ENCODE measurements at places on chromosomes 1 and 21.

DNA sequence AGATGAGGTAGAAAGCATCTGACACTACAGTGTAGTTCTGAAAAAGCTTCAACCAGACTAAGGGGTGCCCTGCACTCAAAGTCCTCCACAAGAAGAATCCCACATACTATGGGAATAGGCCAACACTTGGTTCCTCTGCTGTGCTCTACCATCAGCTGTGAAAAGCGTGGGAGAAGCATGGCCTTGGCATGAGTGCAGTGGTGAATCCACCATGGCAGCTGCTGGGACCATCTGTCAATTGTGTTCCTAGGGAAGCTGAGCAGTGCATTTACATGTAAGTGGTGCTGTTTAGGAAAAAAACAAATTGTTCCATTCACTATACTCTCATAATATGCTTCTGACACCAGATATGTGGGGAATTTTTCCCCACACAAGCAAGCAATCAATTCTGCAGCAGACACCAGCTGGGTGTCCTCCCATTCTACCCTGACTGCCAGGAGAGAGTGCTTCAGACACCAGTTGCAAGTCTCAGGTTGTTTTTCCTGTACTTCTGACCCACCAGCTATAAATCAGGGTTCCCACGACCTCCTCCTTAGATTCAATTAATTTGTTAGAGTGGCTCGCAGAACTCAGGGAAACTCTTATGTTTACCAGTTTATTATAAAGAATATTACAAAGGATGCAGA, 230.8 kb upstream of the CHRM3 start:
- no peak for DNase-seq

GRCh38 chr21:44687671-44688070, 5.7 kb upstream of the KRTAP12-1 start:
- DNase-seq: no peak

DNA sequence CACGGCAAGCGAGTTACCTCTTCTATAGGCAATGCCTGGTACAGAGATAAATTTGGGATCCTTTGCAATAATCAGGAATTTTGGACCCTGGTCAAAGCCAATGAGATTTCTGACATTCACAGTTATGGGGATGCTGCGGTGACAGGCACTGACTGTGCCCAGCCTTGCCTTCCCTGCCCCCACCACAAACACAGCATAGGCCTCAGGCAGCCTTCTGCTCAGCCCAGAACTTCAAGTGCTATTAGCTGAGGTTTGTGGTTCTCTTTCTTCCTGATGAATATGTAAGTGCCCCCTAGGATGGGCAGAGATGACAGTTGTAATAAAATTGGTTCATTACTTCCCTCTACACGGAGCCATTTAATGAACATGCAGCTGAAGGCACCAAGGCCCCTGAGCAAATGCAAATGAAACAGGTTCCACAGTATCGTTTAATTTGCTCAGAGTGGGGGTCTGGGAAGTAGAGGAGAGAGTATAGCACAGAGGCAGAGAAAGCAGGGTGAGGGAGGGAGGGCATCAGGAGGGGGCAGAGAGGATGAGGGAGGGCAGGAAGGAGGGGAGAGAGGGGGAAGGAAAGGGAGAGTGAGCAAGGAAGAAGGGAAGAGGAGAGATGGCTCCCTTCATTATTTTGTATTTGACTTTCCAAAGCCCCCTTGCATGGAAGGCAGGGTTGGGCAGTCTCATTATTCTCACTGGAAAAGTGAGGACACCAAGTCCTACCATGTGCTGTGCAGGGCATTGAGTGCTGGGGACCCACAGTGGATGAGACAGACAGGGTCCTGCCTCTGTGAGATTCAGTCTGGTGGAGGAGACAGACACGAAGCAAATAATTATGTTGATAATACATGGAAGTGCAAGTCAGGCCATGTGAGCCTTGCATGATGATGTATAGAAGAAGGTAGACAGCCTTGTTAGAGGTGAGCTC, 513.0 kb downstream of the PTPRU start:
- no peak for DNase-seq

DNA sequence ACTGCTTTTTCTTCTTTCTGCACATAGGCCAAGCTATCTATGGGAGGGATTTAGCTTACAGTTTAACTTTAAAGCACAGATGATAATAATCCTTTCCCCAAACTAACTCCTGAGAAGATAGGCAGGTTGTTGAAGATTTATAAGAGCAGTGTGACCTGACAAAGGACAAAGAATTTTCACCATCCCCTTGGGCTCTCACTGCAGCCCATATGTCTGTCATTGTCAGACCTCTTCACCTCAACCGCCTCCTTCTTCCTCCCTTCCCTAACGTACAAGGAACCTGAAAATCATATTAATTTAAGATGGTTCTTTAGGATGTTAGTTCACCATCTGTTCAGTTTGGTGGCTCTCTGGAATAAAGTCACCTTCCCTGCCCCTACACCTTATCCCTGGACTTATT, 5.0 kb downstream of the RNU1-2 start:
- peak; percentile 46 for DNase-seq

GRCh38 chr1:221777431-221778072, 35.7 kb upstream of the DUSP10 start:
- peak; percentile 63 for DNase-seq

GRCh38 chr1:201191653-201192260, 1.1 kb downstream of the IGFN1 start:
- DNase-seq: no peak

DNA sequence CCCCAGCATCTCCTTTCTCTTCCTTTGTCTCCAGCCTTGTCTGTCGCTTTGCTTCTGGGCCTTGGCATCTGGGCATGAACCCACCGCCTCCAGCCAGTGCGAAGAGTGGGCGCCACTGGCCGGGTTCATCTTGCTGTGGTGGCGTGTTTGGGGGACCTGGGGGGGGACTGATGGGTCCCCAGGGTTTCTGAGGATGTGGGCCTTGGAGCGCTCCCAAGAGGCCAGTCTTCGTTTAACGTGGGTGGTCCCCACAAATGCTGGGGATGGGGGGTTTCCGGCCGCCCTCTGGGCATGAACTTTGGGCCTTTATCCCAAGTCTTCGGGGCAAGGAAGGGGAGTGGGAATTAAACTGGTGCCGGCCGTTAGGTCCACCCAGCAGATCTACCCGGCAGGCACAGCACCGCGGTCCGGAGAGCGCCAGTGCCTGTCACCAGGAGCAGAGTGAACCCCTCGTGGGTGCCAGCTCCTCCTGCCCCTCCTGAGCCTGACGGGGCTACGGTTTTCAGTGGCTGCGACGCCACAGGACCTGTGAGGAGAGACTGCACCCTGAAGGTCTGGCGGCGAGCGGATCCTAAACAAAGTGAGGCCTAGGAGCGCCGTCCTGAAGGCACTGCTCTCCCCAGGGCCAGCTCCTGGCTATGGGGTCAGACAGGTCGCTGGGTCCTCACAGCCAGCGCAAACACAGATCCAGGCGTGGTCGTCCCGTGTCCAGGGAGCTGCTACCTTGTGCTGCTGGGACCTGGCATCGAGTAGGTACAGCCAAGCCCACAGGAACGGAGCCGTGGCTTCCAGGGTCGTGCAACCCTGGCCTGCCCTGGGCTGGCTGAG, 12.1 kb upstream of the C1orf174 start:
- DNase-seq: no peak

GRCh38 chr1:50603274-50604271, 180.3 kb upstream of the DMRTA2 start:
- no peak for DNase-seq

GRCh38 chr1:238341395-238341794, 450.7 kb upstream of the ZP4 start:
- no peak for DNase-seq

GRCh38 chr1:90799326-90799725, 82.2 kb upstream of the BARHL2 start:
- no peak for DNase-seq

DNA sequence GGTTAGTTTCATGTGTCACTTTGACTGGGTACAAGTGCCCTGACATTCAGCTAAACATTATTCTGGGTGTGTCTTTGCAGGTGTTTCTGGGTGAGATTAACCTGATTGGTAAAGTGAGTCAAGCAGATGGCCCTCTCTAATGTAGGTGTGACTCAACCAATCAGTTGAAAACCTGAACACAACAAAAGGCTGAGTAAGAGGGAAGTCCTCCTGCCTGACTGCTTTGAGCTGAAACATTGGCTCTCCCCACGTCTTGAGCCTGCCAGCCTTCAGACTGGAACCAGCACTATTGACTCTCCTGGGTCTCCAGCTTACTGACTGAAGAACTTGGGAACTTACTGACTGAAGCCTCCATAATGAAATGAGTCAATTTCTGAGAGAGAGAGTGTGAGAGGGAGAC, 70.0 kb upstream of the C21orf91 start:
- DNase-seq: no peak

DNA sequence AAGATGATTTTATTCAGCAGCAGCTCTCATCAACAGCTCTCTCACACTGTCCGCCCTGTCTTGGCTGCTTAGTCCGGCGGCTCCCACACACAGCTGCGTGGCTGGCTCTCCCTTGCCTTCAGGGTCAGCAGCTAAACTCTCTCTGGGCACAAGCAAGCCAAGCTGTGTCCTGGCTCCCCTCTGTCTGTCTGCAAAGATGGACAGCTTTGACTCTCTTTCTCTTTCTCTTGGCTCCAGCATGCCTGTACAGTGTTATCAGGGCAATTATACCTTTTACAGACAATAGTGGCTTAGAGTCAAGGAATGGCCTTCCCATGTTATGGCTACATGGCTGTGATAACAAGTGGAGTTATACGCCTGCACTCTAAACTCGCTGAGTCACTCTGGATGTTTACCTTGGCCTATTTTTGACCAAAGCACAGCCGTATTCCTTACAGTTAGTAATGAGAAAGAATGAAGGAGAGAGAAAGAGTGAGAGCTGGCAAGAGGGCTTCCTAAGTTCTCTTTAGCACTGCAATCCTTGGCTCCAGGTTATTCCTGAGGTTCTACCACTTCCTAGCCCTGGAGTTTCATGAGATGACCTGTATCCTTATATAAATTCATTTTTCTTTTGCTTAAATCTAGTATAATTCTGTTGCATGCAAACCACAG, 59.9 kb upstream of the ZSWIM5 start:
- peak; percentile 14 for DNase-seq

DNA sequence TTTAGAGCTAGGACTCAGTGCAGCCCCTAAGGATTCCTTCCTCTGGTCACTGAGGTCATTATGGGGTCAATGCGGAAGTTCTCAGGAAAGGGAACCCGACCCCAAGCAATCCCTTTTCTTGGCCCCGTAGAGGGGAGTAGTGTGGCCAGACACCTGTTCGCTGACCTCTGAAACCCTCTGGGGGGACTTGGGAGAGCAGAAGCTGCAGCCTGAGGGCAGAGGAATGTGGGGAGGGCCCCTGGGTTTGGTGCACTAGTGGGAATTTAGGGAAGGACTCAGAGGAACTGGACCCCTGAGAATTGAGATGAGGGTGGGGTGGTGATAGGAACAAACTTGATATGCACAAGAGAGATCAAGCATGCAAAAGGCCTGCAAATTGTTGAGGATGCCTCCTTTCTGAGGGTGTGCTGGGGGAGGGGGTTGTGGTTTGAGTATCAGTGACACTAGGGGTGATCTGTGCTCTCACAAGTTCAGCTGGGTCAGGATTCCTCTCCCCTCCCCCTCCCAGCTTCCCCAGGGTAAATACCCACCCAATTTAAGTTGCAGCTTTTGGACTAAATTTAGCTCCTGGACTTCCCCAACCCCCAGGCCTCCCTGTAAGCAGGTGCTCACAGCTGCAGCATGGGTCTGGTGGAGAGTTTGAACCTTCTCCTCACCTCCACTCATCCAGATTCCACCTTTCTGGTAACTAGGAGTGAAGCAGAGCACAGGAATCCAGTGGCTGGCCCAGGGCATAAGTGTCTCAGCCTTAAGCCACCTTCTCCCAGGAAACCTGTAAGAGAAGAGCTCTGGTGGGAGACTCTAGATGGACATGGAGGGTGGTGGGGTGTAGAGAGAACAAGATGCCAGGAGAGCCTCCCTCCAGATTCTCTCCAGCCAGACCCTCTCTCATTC, 13.5 kb downstream of the ADAMTSL4 start:
- peak; percentile 70 for DNase-seq

- DNase-seq: no peak
Observed at GRCh38 chr21:21179619-21180298, 181.6 kb downstream of the NCAM2 start.

- DNase-seq: peak; percentile 46
Observed at GRCh38 chr1:111142356-111142975, 2.4 kb downstream of the CEPT1 start.

DNA sequence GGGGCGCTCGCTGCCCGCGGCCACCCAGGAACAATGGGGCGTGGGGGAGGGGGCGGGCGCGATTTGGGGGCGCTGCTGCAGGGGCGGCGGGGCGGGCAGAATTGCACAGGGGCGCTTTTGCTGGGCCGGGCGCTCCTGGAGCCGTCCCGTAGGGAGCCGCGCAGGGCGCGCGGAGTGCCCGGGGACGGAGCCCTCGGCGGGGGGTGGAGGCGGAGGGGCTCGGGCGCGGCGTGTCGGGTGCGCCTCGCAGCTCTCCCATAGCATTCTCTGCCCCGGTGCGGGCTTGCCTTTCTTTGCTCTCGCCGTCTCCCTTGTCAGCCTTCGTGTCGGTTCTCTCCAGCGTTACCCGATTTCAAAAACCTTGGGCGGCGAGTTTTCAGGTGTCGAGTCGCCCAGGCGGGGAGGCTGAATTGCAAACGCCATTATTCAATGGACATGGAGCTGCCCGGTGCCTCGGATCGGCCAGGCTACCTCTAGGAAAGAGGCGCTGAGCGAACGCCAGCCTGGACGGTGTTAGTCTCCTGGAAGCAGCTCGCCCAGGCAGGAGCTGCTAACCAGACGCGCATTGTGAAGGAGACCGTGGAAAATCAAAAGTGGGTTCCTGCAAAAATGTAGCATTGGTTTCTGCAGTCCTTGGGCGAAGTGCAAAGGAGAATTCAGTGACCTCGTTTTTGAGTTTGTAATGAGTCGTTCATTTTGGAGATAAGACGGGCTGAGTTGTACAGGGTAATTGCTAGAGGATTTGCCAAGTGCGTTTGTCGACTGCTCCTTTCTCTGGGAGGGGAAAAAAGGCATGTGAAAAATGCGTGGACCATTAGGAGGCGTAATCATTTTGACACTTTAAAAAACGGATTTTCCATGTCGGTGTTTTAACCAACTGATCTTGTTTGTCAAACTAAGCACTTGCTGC, 626 bp downstream of the CXADR start:
- peak; percentile 58 for DNase-seq

GRCh38 chr1:183416850-183417771, 1.1 kb downstream of the NMNAT2 start:
- DNase-seq: peak; percentile 75

DNA sequence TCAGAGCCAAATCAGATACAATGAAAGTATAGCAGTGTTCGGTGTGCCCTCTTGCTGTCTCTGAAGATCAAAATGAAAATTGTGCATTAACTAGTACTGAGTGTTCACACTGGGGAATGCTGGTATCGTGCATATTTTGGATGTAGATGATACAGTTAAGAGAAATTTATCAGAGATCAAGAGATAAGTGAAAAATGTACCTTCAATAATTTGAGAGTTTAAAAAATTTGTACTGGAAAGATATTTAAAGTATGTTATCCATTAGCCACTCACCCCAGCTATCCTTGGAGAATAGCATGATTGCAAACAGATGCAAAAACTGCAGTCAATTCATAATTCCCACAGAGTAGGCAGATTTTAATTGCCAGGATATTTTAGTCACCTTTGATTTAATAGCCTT, 56.4 kb downstream of the GREM2 start:
- DNase-seq: no peak

DNA sequence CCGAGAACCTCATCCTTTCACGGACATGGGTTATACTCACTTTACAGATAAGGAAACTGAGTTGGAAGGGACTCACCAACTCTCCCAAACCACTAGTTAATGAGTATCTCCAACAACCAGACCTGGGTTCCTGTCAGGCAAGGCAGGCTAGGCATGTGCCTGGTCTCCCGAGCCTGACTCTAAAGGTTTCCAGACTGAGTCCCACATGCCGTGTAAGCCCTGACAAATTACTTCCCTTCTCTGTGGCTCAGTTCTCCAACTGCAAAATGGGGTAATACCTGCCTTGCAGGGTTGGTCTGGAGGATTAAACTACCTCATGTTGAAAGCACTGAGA, 34.3 kb downstream of the SSBP3 start:
- peak; percentile 81 for DNase-seq
